ENCODE measurements at places on chromosomes 4 and X. TPM values are rescaled to one million over a fixed set of nuclear protein-coding genes. Genes with fewer than 3 reads are reported as not detected.

Gene UGT2A3
- total RNA-seq: 0.11 TPM

- DNase-seq: no peak
- no peaks in the 10 kb centered on the region for H3K36me3 ChIP-seq
- H3K4me3 ChIP-seq: no peak overlapping the region
- H3K27ac ChIP-seq: peak overlapping the region; percentile 73
Observed at GRCh38 chr4:100113096-100113495, 77.2 kb downstream of the DDIT4L start.

GRCh38 chrX:40088299-40088625, 9.5 kb downstream of the BCOR start:
- DNase-seq: no peak
- peaks cover 27% of the 10 kb centered on the region for H3K27me3 ChIP-seq
- H3K4me1 ChIP-seq: peaks cover 58% of the 10 kb centered on the region
- H3K27ac ChIP-seq: peak overlapping the region; percentile 84

DNA sequence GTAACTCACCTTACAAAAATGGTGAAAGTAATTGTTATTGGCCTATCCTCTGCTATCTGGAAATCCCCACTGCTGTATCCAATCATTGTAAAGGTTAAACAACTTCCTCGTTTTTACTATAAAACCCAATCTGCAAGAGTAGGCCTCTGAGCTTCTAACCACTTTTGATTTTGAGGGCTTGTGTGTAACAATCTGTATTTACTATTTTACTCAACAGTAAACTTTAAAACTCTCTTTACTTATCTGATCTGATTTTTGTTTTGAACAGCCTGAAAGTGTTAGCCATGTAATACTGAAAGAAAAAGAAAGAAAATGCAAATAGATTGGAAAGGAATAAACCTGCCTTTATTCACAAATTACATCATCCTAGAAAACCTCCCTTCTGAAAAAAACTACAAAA, 63.1 kb downstream of the SLC10A7 start:
- DNase-seq: no peak
- H3K27me3 ChIP-seq: no peaks in the 10 kb centered on the region
- peak overlapping the region; percentile 72 for H3K27ac ChIP-seq
- H3K36me3 ChIP-seq: no peaks in the 10 kb centered on the region
- peaks cover 33% of the 10 kb centered on the region for H3K4me1 ChIP-seq

- H3K4me1 ChIP-seq: peaks cover 15% of the 10 kb centered on the region
- H3K36me3 ChIP-seq: 0 out of 2 replicates have a peak, but pooled peaks cover 4% of the 10 kb centered on the region
- 0 out of 2 replicates have a peak, but pooled peaks cover 4% of the 10 kb centered on the region for H3K27me3 ChIP-seq
- no peak overlapping the region for H3K4me3 ChIP-seq
- DNase-seq: peak; percentile 33
Observed at GRCh38 chrX:21770631-21771321, 12.9 kb upstream of the SMPX start.

DNA sequence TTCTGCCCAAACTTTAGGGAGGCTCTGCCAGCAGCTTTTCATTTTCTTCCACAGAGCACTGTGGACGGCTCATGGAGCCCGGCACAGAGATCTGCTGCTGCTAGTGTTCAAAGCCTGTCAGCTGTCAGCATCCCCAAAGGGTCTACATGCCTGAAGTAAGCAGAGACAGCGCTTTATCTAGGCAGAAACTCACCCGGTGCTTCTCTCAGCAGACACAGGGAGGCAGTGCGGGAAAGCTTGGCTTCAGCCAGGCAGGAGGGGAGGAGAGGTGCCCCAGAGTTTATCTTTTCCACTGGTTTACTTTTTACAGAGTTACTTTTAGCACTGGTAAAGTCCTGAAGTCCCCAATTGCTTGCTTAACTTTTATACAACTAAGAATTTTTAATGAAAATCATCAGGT, 339.3 kb downstream of the NKX6-1 start:
- H3K4me1 ChIP-seq: peaks cover 19% of the 10 kb centered on the region
- H3K27me3 ChIP-seq: no peaks in the 10 kb centered on the region
- peak; percentile 67 for DNase-seq
- no peak overlapping the region for H3K4me3 ChIP-seq

DNA sequence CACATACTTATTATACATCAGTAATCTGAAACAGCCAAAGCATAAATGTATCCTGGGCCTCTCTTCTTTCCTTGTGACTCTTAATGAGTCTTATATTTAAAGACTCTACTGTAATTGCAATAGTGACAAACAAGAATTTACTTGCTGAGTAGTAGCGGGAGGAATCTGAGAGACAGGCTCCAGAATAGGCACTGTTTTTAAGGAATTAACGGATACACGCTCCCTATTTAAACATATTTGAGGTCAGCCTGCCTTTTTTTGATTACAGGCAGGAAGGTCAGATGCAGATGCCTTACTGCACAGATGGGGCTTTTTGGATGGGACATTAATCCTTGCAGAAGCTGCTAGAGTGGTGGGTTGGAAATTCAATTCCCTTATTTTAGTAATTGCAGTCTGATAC, 196.3 kb upstream of the ANXA3 start:
- 0 out of 2 replicates have a peak, but pooled peaks cover 6% of the 10 kb centered on the region for H3K36me3 ChIP-seq
- DNase-seq: no peak
- no peaks in the 10 kb centered on the region for H3K27me3 ChIP-seq
- H3K4me1 ChIP-seq: peaks cover 32% of the 10 kb centered on the region
- H3K27ac ChIP-seq: no peak overlapping the region
- H3K4me3 ChIP-seq: no peak overlapping the region

DNA sequence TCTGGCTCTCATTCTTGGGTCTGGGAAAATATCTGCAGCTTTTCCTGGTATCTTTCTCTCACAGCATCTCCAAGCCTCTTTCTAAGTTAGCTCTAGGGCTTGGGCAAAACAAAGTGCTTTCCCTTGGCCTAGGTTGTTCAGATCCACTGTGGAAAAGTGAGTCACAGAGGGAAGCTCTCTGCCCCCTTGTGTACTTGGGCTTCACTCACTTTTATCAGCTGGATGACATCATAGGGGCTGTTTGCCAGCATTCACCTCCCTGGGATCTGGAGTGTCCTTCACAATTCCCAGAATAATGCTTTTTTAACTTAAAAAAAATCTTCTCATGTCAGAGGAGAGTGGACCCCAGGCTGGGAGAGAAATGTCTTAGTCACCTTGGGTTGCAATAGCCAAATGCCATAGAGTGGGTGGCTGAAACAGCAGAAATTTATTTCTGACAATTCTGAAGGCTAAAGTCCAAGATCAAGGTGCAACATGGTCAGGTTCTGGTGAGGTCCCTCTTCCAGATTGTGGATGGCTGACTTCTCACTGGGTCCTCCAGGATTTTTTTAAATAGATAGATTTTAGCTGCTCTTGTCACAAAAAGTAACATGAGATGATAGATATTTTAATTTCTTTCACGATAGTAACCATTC, 247.8 kb downstream of the SH2D1A start:
- no peaks in the 10 kb centered on the region for H3K4me1 ChIP-seq
- DNase-seq: no peak
- no peaks in the 10 kb centered on the region for H3K27me3 ChIP-seq
- H3K27ac ChIP-seq: no peak overlapping the region
- no peaks in the 10 kb centered on the region for H3K36me3 ChIP-seq
- no peak overlapping the region for H3K4me3 ChIP-seq

GRCh38 chrX:1941321-1941720, 326.5 kb downstream of the ASMT start:
- DNase-seq: no peak
- peaks cover 10% of the 10 kb centered on the region for H3K36me3 ChIP-seq
- peaks cover 5% of the 10 kb centered on the region for H3K4me1 ChIP-seq
- no peak overlapping the region for H3K4me3 ChIP-seq
- H3K27ac ChIP-seq: no peak overlapping the region
- no peaks in the 10 kb centered on the region for H3K27me3 ChIP-seq

- no peaks in the 10 kb centered on the region for H3K36me3 ChIP-seq
- H3K27me3 ChIP-seq: no peaks in the 10 kb centered on the region
- no peak for DNase-seq
- peaks cover 25% of the 10 kb centered on the region for H3K4me1 ChIP-seq
- no peak overlapping the region for H3K27ac ChIP-seq
- no peak overlapping the region for H3K4me3 ChIP-seq
Observed at GRCh38 chr4:145613566-145614232, 5.5 kb upstream of the MMAA start.

DNA sequence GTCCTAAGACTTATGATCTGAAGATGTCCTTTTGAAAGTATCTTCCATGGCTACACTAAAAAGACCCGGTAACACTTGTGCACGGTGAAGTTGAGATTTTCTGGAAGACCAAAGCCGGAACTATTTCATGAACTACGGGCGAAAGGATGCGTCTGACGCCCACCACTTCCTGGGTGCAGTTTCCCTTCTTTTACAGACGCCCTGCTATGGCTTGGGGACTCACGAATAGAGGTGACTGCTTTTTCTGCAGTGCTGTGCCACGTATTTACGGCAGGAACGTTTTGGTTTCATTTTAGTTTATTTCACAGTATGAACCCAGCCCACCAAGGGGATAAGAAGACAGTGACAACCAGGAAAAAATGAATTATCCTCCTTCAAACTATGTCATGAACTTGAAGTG, 180.4 kb downstream of the AFAP1 start:
- no peak for DNase-seq
- no peak overlapping the region for H3K27ac ChIP-seq
- H3K27me3 ChIP-seq: no peaks in the 10 kb centered on the region
- H3K4me3 ChIP-seq: no peak overlapping the region

GRCh38 chr4:73730292-73730691, 10.1 kb upstream of the CXCL8 start:
- peaks cover 15% of the 10 kb centered on the region for H3K4me1 ChIP-seq
- no peaks in the 10 kb centered on the region for H3K27me3 ChIP-seq
- H3K36me3 ChIP-seq: no peaks in the 10 kb centered on the region
- no peak overlapping the region for H3K27ac ChIP-seq

GRCh38 chr4:65437102-65437501, 233.2 kb downstream of the EPHA5 start:
- H3K27ac ChIP-seq: no peak overlapping the region
- no peaks in the 10 kb centered on the region for H3K36me3 ChIP-seq
- no peaks in the 10 kb centered on the region for H3K27me3 ChIP-seq

DNA sequence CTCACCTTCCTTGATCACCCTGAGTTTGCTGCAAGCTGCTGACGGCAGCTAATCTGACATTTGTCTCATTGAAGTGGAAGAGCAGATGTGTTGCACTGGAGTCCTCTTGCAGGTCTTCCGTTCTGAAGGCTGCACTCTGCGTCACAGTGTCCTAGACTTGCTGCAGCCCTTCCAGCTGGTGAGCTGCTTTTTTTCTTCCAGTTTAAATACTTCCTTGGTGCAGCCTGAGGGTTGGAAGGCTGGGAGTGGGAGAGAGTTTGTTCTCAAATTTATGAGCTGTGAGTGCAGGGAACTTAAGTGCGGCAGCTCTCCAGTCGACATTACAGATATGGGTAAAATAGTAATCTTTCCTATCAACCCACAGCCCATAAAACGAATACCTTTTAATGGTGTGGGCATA, 303.6 kb upstream of the FAT1 start:
- H3K4me3 ChIP-seq: no peak overlapping the region
- no peak overlapping the region for H3K27ac ChIP-seq
- peaks cover 19% of the 10 kb centered on the region for H3K36me3 ChIP-seq
- peaks cover 22% of the 10 kb centered on the region for H3K27me3 ChIP-seq
- H3K4me1 ChIP-seq: peaks cover 12% of the 10 kb centered on the region
- DNase-seq: no peak

DNA sequence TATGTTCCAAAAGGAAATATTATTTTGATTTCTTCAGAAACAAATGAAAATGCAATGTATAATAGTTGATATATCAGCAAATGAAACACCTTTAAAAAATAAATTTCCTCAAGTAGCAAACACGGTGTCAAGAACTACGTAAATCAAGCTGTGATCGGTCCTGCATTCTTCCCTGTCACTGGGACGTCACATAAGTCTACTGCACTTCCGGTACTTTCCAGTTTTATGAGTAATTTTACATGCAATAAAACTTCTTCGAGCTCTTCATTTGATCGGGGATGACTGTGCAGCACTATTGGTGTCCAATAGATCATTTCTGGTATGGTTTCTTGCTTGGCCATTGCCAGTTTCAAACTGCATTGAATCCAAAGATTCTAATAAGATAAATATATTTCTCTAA, 114.0 kb upstream of the VEGFC start:
- no peak overlapping the region for H3K4me3 ChIP-seq
- no peak overlapping the region for H3K27ac ChIP-seq
- no peaks in the 10 kb centered on the region for H3K36me3 ChIP-seq

DNA sequence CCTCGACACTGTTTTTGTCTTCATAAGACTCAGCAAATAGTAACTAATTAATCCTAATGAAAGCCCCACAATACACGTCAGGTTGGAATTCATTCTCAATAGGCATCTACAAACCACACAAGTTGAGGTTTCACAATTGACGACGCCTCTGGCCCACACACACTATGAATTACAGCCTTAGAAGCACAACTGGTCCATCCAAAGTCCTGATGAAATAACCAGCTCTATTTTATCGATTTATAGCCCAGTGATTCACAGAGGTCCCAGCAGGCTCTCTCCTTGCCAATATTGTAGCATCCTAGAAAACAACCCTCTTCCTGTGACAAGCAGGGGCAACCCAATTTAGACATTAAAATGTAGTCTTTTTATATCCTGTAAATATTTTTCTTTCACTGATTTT, 112.1 kb downstream of the NR3C2 start:
- no peaks in the 10 kb centered on the region for H3K27me3 ChIP-seq
- H3K4me1 ChIP-seq: peaks cover 16% of the 10 kb centered on the region
- no peak overlapping the region for H3K27ac ChIP-seq
- H3K36me3 ChIP-seq: no peaks in the 10 kb centered on the region
- DNase-seq: no peak
- no peak overlapping the region for H3K4me3 ChIP-seq

DNA sequence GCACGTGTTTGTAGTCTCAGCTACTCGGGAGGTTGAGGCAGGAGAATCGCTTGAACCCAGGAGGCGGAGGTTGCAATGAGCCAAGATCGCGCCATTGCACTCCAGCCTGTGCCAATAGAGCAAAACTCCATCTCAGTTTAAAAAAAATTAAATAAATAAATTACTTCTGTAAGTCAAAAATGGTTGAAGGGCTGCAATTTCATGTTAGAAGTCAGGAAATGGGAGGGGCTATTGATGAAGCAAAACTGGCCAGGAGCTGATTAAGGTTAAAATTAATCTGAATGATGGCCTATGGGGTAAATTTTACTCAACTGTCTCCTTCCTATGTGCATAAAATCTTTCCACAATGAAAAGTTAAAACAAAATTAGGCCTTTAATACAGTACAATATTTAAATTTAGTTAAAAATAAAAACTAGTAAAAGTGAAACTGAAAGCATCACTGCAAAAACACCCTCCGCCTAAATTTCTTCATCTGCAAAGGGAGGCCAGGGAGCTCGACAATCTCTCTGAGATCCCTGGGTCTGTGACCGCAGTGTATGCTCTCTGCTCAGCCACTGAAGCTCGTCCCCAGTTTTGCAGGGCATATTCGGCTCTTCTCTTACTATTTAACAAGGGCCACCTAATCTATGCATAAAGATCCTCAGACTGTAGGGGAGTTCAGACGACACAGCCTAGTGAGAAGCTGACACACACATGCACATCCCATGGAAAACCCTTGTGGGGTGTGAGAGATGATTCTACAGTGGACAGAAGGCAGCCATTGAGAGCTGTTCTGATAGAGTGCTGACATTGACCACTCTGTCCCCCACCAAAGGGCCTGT, 57.2 kb downstream of the IRF2 start:
- no peak overlapping the region for H3K27ac ChIP-seq
- H3K36me3 ChIP-seq: peaks cover 36% of the 10 kb centered on the region
- H3K4me3 ChIP-seq: no peak overlapping the region
- peaks cover 16% of the 10 kb centered on the region for H3K4me1 ChIP-seq

All from WTC11 (cell line).